ENCODE measurements at places on chromosomes 7 and 10. TPM values are rescaled to one million over a fixed set of nuclear protein-coding genes. Genes with fewer than 3 reads are reported as not detected.

DNA sequence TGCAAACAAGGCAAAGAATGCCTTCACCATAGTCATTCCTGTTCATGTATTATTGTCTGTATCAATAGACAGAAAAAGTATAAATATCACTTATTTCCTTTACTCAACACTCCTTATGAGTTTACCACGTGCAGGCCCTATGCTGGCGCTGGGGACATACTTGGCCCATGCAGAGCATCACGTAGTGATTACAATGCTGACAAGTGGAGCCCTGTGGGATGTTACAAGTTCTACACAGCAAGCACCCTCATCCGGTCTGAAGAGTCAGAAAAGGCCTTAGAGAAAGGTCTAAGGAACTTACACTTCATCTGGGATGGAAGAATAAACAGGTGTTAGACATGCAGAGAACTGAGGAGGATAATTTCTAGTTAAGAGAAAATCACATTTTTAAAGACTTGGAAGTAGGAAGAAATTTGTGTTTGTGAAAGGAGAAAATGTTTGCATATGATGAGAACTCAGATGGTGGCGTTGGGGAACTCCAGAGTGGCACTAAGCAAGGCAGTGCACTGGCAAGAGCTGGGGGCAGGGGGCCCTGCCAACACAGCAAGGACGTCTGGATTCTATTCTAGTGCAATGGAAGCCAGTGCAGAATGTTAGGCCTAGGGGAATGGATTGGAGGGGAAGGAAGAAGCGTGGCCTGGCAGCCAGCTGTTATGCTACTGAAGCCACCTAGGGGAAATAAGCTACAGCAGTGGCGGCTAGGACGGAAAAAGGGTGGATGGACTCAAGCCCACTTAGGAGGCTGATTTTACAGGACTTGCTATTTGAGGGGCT lies 116.2 kb downstream of the ELMO1 start:
- DNase-seq: no peak

Gene FOXI2
- total RNA-seq: not detected

Gene LRMDA
- total RNA-seq: 5.5 TPM

GRCh38 chr7:24968165-24968564 lies 11.8 kb downstream of the OSBPL3 start:
- no peak for DNase-seq

DNA sequence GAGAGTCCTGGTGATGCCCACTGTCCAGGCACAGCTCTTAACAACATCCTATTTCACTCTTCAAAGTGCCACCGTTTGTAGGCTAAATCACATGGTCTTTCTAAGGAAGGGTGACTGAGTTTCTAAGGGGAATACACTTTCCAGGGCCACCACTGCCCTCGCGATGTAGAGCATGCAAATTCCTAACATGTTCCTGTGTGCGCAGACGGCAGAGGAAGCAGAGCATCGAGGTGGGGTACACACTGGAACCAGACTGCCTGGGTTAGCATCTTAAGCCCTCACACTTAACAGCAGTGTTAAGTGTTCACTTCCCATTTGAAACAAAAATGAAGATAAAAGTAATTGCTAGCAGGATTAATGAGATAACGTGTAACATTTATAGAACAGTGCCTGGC lies 3.0 kb downstream of the VOPP1 start:
- no peak for DNase-seq

DNA sequence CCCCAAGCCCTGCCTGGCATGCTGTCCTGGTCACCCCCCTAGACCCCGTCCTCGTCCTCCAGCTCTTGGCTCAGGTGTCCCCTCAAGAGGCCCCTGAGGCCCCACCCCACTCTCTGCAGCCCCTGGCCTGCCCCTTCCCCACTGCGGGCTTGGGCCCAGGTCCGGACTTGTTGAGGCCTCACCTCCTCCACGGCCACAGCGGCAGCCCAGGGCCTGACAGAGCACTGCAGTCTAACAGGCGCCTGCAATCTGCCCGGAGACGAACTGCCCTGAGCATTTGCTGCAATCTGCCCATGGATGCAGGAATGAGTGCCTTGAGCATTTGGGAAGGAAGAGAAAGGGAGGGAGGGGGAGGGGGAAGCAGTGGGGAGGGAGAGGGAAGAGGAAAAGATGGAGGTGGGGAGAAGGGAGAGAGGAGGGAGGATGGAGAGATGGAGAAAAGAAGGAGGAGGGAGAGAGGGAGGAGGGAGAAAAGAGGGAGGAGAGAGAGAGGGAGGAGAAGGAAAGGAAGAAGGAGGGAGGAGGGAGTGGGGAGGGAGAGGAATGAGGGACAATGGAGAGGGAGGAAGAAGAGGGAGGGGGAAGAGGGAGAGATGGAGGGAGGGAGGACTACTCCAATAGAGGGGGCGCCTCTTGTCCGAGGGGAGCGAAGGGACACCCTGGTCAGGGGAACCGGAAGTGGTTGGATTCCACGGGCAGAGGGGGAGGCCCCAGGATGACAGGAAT lies 73.9 kb downstream of the PDGFA start:
- DNase-seq: no peak

Gene MOSPD3
- total RNA-seq: 11.7 TPM

DNA sequence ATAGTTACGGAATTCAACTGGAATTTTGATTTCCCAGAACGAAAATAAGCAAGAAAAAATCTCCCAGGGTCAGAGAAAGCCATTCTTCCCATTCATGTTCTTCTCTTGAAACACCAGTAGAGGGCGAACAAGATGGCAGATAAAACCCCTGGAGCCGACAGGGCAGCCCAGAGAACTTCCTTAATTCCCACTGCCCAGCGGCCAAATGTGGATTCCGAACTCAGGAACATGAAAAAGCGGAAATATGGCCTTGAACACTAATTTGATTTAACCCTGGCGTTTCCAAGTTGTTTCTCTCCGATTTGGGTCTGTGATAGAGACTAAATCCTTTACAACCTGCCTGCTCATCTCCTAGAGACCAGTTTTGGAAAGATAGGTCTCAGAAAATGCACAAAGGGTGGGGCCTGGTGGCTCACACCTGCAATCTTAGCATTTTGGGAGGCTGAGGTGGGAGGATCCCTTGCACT lies 100.7 kb upstream of the WAC start:
- peak; percentile 63 for DNase-seq

DNA sequence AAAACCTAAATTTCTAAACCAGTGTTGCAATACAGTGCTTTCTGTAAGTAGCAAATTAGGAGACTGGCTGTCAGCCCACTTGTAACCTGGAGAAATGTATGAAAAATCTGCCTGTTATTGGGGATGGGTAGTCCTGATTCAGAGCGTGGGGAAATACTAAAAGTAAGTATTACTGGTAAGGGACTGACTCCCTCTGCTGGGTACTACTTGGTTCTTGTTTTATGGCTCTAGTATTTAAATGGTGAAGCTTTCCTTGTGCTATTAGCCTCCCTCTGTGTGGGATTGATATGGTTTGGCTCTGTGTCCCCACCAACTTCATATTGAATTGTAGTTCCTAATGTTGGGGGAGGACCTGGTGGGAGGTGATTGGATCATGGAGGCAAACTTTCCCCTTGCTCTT lies 886.1 kb downstream of the SORCS1 start:
- no peak for DNase-seq

Gene ZP3
- 5.4 TPM for total RNA-seq

DNA sequence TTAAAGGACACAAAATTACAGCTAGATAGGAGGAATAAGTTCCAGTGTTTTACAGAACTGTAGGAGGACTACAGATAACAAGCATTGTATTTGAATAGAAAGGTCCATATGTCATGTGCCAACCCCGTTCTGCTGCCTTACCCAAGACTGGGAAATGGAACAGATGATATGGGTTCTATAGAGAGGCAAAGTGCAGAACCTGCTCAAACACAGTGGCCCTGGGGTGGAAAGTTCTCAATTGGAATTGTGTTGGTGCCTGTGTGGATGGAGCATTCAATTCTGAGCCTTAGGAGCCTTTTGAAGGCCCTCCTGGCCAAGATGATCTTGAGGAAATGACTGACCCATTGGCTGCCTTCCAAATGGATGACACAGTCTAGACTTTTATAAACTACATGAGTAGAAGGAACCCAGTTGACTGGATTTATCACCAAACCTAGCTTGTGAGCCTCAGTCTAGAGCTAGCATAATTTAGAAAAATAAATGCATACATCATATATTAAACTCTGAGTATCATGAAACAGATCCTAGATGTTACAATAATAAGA lies 4.1 kb upstream of the PRSS1 start:
- DNase-seq: no peak

GRCh38 chr7:55052741-55053427 lies 34.1 kb downstream of the EGFR start:
- DNase-seq: no peak

DNA sequence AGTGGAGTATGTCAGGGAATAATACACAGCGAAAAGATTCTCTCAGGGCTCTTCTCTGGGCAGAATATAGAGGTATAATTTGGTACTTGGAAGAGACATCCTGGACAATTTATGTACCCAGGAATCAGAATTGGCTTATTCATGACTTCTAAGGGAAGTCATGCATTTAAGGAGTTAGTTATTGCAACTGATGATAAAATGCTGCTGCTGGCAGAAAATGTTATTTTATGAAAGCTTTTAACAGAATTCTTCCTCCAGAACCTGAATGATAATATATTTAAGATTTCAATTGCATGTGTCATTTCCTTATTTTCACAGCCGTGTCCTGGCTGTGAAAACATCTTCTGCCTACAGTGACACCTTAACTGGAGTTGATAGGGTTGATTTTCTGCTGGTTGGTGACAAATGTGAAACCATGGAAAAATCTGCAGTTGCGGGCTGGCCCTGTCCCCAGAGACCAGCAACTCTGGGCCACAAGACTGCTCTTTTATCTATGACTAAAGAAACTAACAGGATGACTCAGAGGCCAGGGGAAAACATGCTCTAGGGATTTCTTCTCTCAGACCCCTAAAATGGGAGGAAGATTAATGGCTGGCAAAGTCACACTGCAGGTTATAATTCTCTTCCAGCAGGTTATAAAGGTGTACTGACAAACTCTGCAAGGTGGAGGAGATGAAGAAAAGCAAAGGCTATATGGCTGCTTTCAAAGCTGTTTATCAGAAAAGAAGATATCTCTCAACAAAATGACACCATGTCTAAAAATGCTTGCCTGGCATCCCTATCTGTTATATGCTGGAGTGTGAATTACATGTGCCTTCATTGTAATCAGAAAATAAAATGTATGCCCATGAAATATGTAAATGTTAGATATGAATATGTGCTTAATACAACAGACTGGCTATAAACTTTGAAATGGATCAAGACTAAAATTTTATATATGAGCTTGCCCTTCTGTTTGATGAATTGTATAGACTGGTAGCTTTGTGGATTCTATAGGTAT lies 12.1 kb upstream of the TRUB1 start:
- DNase-seq: peak; percentile 19

DNA sequence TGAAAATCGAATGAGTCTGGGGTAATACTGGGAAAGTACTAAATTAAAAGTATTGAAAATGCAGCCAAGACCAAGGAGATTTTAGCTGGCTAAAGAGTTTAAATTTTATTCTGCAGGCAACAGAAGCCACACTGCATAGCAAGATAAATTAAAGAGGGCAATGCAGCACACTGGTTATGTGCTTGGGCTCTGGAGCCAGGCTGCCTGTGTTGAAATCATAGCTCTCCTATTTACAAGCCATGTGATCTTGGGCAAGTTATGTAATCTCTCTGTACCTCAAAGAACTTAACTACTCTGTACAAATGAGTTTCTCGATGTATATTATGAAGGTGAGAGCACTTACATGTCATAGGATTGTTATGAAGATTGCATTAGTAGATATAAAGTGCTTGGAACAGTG lies 9.9 kb downstream of the SLC25A13 start:
- no peak for DNase-seq

- DNase-seq: no peak
These were observed 161.0 kb downstream of the GRID1 start for GRCh38 chr10:86205306-86206239.
